GF-D8 (cell line): ENCODE measurements at places on chromosomes 1 and 21.
A peak's percentile ranks its signal among the peaks of the same experiment; 100 is the strongest.

GRCh38 chr1:165793951-165794350, 25.3 kb upstream of the TMCO1 start:
- DNase-seq: no peak

DNA sequence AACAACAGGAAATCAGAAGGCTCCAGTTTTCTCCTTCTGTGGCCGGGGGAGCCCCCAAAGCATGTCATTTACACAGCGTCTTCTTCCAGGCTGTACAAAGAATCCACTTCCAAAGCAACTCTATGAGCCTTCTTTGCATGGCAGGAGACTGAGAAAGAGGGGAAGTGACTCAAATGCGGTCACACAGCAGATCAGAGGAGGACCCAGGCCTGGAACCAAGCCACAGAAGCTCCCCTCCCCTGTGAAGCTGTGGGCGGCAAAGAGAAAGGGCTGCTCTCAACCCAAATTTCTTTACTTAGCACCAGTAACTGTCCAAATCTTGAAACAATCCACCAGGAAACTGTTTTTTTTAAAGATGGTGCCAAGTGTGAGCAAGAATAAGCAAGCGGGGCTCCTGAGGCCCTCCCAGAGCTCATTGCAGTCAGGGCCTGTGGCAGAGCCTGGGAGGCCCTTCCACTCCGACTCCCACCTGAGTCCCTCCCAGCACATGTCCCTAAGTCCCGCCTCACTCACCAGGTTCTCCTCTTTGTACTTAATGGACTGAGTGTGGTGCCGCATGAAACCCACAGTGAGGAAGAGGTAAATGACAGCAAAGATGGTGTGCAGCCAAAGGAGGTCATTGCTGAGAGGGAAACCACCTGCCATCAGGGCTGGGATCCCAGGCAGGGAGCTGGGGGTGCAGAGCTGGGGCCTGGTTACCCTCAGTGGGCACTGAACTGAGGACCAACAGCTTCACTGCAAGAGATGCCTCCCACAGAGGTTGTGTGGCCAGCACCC, 15.9 kb downstream of the TMEM63A start:
- DNase-seq: peak; percentile 56

GRCh38 chr1:150352866-150353265, 11.1 kb upstream of the RPRD2 start:
- no peak for DNase-seq

DNA sequence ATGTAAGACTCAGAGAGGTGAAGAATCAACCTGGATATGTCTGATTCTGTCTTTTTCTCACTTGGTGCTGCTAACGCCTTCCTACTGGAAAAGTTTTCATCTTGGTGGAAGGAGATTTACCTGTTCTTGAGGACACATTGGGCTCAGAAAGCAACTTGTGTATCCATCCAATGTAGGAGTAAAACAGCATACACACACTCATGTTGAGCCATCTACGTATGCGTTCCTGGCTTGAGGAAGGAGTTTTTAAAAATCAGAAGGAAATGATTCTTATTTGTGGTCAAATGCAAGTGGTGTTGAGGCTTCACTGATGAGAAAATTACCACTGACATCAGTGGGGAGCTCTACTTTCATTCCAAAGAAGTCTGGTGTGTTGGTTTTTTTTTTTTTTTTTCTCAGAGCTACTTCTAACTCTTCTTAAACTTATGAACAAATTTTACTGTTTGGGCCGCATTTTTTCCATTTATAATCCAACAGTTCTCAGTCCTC, 25.6 kb downstream of the XCL2 start:
- no peak for DNase-seq

GRCh38 chr1:48761411-48761810, 15.3 kb downstream of the BEND5 start:
- no peak for DNase-seq

- DNase-seq: no peak
Measured at GRCh38 chr1:48627486-48627885, 149.2 kb downstream of the BEND5 start.

DNA sequence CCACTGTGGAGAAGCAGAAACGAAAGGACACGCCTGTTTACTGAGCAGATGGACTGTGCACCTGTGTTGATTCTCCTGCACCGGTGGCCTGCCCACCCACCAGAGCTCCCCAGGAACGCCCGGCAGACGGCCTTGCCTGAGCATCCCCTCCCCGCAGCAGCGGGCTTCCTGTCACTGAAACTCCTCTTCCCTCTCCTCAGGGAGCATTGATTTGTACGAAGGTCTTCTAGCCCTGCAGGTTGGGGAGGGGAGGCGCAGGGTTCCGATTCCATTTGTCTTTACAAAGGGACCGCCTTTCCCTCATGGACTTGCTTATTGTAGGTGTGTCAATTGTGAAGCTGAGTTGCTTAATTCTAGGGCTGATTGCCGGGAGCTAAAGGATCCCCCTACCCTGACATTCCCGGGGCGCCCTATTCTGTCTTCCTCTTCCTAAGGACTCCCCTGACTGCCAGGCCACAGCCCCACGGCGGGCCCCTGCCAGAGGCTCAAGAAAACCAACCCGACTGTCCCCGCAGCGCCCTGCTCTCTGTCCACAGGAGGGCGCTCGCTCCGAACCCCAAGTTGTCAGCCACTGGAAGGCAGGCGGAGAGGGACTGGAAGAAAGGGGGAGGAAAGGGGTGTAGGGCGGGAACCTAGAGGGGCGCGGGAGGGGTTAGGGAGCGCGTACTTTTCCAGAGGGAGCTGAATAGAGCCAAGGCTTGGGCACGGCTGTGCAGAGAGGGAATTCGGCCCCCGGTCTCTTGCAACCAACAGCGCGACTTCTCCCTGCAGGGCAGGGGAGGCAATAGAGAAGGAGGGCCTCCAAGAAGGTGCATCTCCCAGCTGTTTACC, 2.8 kb downstream of the S100A6 start:
- no peak for DNase-seq

DNA sequence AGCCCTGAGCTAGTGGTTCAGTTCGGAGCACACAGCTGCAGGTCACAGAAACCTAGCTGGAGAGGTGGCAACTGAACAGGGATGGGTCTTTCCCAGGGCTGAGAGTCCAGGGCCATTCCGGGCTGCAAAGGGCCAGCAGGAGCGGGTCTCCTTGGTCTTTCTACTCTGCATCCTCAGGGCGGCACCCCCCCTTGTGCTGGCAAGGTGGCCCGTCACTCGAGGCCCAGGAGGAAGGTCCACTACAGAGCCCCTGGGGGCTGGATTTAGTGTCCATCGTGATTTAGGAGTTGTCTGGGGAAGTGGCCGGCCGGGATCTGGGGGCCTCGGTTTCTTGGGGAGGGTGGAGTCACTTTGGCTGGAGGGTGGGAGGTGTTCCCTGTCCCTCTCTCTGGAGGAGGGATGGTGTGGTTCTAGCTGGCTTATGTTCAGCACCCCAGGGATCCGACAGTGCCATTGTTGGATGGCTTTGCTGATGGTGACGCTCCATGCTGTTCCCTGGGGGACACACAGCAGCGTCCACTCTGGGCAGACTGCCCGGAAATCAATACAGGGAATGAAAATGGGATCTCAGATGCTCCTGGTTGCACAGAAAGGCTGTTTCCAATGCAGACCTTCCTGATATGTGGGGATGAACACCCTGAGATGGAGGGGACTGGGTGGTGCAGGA, 64.4 kb downstream of the UMODL1 start:
- DNase-seq: no peak

DNA sequence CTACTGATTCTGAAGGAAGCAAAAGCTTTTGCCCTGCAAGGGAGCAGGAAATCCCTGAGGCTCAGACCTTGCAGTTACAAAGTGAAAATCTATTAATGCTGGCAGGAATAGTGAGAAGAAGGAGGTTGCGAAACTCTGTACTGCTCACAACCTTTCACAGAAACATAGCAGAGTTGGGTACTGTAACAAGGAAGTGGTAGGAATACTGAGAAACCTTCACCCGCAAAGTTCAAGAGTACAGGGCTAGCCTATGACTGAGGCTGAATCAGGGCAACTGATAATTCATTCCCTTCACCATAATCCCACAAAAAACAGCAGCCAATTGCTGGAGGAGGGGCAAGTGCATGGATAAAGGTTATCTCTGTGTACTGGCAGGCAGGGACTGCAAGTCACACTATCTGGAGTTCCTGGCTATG, 23.9 kb upstream of the KCTD3 start:
- DNase-seq: peak; percentile 87

DNA sequence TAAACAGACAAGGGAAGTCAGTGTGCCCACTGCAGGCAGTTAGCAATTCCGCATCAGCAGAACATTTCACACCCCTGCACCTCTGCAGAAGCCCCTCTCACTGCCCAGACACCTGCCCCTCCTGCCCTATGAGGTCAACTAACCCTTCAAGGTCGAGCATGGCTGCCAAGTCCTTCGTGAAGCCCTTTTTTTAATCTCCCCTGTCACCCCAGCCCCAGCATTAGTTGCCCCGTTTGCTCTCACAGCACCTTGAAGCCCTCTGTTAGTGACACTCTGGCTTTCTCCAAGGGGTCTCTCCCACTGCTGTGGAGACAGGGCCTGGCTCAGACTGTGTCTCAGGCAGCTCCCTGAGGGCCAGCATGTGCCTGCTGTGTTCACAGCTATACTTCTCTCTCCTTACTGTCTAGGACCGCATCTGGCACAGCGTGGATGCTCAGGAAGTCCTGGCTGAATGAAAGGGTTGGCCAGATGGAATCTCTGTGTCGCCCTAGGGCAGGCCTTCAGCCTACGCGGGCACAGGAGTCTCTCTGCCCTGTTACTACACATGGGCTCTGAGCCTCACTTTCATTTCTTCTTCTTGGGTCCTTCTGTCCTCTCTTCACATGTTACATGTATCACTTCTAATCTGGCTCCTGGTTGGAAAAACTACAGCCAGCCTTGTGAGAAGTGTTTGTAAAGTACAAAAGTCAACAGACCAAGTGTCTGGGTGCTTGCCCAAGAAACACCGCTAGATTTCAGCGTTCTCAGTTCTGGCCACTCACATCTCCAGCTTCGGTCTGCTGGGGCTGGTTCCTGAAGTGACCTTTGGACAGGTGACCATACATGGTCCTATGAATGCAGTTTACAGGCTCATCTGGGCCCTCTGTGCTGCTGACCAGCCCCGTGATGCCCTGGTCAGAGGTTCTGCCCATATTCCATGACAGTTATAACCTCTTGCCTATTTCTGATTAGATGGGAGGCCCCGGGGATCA, 19.7 kb downstream of the SLC2A1 start:
- DNase-seq: no peak

GRCh38 chr1:215276582-215276981, 194.0 kb downstream of the KCNK2 start:
- no peak for DNase-seq
